Sciatic nerve (tissue), 2 donors: ENCODE measurements at places on chromosomes 6 and 20. TPM values are rescaled to one million over a fixed set of nuclear protein-coding genes. Genes with fewer than 3 reads are reported as not detected.

The GTSF1L gene
- not detected for total RNA-seq

The LY6G6D gene
- total RNA-seq = not detected

The HUS1B gene
- total RNA-seq = 2.0 TPM

The PHACTR3 gene
- total RNA-seq = not detected

The ZC3H12D gene
- total RNA-seq = 1.6 TPM

The PRDM1 gene
- total RNA-seq = 15.9 TPM

The SGK2 gene
- 7.7 TPM for total RNA-seq

The CD24 gene
- total RNA-seq = 3.3 TPM

The MAP3K4 gene
- total RNA-seq = 95.0 TPM

The PAX1 gene
- 0.27 TPM for total RNA-seq

The CST7 gene
- 6.7 TPM for total RNA-seq

The SYNDIG1 gene
- 17.9 TPM for total RNA-seq

The ULBP3 gene
- total RNA-seq = 2.9 TPM

The SMOC2 gene
- 45.6 TPM for total RNA-seq

The SAMD3 gene
- 3.6 TPM for total RNA-seq

The NTSR1 gene
- 0.09 TPM for total RNA-seq

The MAK gene
- total RNA-seq = 0.40 TPM

The LAMP5 gene
- 1.6 TPM for total RNA-seq

The PACRG gene
- 4.3 TPM for total RNA-seq

The BNIP5 gene
- not detected for total RNA-seq

The NKX2-4 gene
- total RNA-seq = not detected

The TBX18 gene
- total RNA-seq = 46.1 TPM
